ENCODE measurements at places on chromosomes 12 and 14. TPM values are rescaled to one million over a fixed set of nuclear protein-coding genes. Genes with fewer than 3 reads are reported as not detected.

The TOMM20L gene
- not detected for total RNA-seq

The STAC3 gene
- total RNA-seq: 0.14 TPM

The RTN1 gene
- total RNA-seq: 0.20 TPM

The CLEC1A gene
- not detected for total RNA-seq

The KRT73 gene
- not detected for total RNA-seq

The RNASE7 gene
- not detected for total RNA-seq

The TAS2R8 gene
- total RNA-seq: 0.09 TPM

The RAB5B gene
- total RNA-seq: 26.0 TPM

- H3K27me3 ChIP-seq: no peaks in the 10 kb centered on the region
- DNase-seq: no peak
- H3K27ac ChIP-seq: no peak overlapping the region
- no peak overlapping the region for H3K4me3 ChIP-seq
- no peaks in the 10 kb centered on the region for H3K4me1 ChIP-seq
Observed at GRCh38 chr12:32178341-32179010, 71.8 kb downstream of the BICD1 start.

GRCh38 chr12:113474635-113475436 is 3.2 kb upstream of the LHX5 start:
- H3K36me3 ChIP-seq: no peaks in the 10 kb centered on the region
- H3K27ac ChIP-seq: no peak overlapping the region
- no peak overlapping the region for H3K4me3 ChIP-seq
- DNase-seq: no peak
- H3K27me3 ChIP-seq: peaks cover 10% of the 10 kb centered on the region

DNA sequence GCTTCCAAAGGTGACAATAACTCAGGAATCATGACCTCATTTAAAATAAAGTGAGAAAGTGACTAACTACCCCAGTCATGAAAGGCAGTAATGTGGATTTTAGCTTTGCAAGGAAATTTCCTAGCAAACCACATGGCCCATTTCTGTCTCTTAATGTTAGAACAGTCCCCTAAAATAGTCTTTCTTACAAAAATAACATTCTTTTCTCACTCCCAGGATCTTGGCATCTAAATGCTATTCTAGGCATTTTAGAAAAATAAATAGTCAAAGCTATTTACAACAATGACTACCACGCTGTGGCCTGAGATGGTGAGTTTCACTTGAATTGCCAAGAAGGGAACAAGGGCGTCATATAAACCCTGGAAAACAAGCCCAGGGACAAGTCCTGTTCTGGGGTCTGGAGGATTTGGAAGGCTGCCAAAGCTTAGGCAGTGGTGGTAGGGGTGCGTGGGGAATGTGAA is 101.2 kb upstream of the CCDC175 start:
- no peaks in the 10 kb centered on the region for H3K27me3 ChIP-seq
- H3K4me1 ChIP-seq: no peaks in the 10 kb centered on the region
- no peak overlapping the region for H3K4me3 ChIP-seq
- no peaks in the 10 kb centered on the region for H3K36me3 ChIP-seq
- no peak overlapping the region for H3K27ac ChIP-seq

DNA sequence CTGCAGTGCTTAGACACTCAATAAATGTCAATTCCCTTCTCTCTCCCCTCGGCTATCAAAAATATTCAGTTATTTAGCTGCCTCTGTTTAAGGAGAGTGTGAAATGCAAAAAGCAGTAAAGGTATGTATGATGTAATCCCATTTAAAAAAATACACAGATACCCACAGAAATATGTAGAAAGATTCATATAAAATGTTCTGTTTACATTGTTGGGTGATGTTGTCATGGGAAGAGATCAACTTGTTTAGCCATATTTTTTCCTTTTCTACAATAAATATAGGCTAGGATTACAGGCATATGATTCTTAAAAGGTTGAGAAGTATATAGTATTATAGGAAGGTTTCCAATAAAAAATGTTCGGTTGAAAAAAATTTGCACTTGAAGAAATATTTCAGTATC is 7.8 kb downstream of the PPP2R3C start:
- no peak overlapping the region for H3K4me3 ChIP-seq
- DNase-seq: no peak
- H3K4me1 ChIP-seq: peaks cover 23% of the 10 kb centered on the region
- peaks cover 42% of the 10 kb centered on the region for H3K36me3 ChIP-seq
- H3K27ac ChIP-seq: no peak overlapping the region
- no peaks in the 10 kb centered on the region for H3K27me3 ChIP-seq

GRCh38 chr12:39672976-39673375 is 53.4 kb upstream of the ABCD2 start:
- no peak overlapping the region for H3K27ac ChIP-seq
- H3K4me1 ChIP-seq: no peaks in the 10 kb centered on the region
- no peaks in the 10 kb centered on the region for H3K27me3 ChIP-seq

GRCh38 chr14:32259368-32260013 is 56.4 kb upstream of the RNU6-8 start:
- no peak overlapping the region for H3K27ac ChIP-seq
- H3K36me3 ChIP-seq: no peaks in the 10 kb centered on the region
- no peak overlapping the region for H3K4me3 ChIP-seq
- peak; percentile 77 for DNase-seq
- H3K4me1 ChIP-seq: peaks cover 19% of the 10 kb centered on the region

- H3K36me3 ChIP-seq: no peaks in the 10 kb centered on the region
- H3K27me3 ChIP-seq: no peaks in the 10 kb centered on the region
- H3K27ac ChIP-seq: no peak overlapping the region
- no peak overlapping the region for H3K4me3 ChIP-seq
- no peak for DNase-seq
Observed at GRCh38 chr14:36935976-36936678, 236.3 kb downstream of the SLC25A21 start.

GRCh38 chr12:48157889-48158370 is 615 bp upstream of the ASB8 start:
- H3K27ac ChIP-seq: peak overlapping the region; percentile 67
- no peaks in the 10 kb centered on the region for H3K36me3 ChIP-seq
- peak overlapping the region; percentile 85 for H3K4me3 ChIP-seq
- peaks cover 13% of the 10 kb centered on the region for H3K4me1 ChIP-seq
- no peaks in the 10 kb centered on the region for H3K27me3 ChIP-seq

GRCh38 chr12:58443981-58444371 is 476.3 kb downstream of the LRIG3 start:
- no peaks in the 10 kb centered on the region for H3K36me3 ChIP-seq
- H3K27ac ChIP-seq: no peak overlapping the region
- no peaks in the 10 kb centered on the region for H3K27me3 ChIP-seq
- H3K4me1 ChIP-seq: no peaks in the 10 kb centered on the region
- H3K4me3 ChIP-seq: no peak overlapping the region

DNA sequence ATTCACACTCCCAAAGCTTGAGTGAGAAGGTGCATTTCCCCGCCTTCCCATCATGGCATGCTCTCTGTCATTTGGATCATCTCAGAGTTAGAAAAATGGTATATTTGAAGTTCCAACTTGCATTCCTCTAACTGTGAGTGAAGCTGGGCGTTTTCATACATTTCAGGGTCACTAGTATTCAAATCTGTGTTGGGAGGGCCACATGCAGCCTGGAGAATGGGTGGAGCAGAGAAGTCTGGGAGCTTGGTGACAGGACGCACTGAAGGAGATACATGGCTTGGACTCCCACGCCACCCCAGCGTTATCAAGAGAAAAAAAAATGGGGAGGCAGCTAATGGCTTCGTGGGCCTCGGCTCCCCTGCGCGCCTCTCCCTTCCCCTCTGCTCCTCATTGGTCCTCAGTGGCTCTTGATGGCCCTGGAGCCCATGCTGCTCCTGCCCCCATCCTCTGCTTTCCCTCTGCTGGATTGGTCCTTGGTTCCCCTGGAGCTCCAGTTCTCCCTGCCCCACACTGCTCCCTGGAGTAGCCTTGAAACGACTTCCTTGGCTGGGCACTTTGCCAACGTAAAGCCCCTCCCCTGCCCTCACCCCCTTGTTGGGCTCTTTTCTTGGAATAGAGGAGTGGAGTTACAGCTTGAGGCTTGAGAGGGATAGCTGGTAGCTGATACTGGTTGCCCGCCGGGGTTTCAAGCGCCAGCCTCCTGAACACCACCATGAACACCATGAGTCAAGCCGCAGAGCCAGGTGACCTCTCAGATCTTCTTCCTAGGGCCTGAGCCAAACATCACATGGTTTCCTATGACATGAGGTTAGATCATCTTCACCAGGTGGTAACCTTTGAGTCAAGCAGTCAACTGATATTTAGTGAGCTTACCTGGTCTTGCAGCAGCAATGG is 139.6 kb downstream of the PRKCH start:
- no peaks in the 10 kb centered on the region for H3K27me3 ChIP-seq
- peak; percentile 58 for DNase-seq

DNA sequence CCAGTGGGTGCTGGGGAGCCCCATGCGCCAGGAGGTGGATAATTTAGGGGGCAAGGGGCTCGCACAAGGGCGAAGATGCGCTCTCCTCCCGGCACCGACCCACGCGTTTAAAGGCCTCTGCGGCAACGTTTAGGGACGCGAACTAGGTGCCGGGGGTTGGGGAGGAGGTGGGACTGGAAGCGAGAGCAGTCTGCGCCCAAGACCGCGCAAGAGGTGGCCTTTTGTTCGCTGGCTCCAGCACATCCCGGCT is 1.3 kb downstream of the SLC38A1 start:
- H3K36me3 ChIP-seq: no peaks in the 10 kb centered on the region
- no peaks in the 10 kb centered on the region for H3K27me3 ChIP-seq
- peaks cover 67% of the 10 kb centered on the region for H3K4me1 ChIP-seq
- peak overlapping the region; percentile 67 for H3K27ac ChIP-seq
- DNase-seq: no peak

GRCh38 chr12:97321621-97322020 is 141.0 kb upstream of the RMST start:
- H3K4me1 ChIP-seq: no peaks in the 10 kb centered on the region
- no peak overlapping the region for H3K4me3 ChIP-seq
- DNase-seq: no peak
- no peak overlapping the region for H3K27ac ChIP-seq

DNA sequence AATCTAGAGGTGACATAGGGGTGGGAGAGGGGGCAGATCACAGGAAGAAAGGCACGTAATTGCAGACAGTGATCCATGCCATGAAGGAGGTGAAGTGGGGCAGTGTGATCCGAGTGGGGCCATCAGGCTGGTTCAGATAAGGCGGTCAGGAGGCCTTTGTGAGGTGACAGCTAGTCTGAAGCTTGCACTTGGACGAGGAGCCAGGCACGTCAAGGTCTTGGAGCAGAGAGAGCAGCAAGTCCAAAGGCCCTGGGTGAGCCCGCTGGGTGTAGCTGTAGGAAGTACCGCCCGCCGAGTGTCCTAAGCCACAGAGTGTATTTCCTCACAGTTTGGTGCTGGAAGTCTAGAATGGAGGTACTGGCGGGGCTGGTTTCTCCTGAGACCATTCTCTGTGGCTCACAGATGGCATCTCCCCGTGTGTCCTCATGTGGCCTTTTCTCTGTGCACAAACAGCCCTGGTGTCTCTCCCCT is 23.6 kb downstream of the RHOF start:
- H3K4me1 ChIP-seq: peaks cover 35% of the 10 kb centered on the region
- DNase-seq: peak; percentile 77
- H3K27me3 ChIP-seq: no peaks in the 10 kb centered on the region
- peak overlapping the region; percentile 67 for H3K27ac ChIP-seq

Data from HepG2 (cell line).